ENCODE measurements at places on chromosomes 3 and 15.

GRCh38 chr15:65099336-65099735, 15.7 kb downstream of the UBAP1L start:
- no peak for DNase-seq

DNA sequence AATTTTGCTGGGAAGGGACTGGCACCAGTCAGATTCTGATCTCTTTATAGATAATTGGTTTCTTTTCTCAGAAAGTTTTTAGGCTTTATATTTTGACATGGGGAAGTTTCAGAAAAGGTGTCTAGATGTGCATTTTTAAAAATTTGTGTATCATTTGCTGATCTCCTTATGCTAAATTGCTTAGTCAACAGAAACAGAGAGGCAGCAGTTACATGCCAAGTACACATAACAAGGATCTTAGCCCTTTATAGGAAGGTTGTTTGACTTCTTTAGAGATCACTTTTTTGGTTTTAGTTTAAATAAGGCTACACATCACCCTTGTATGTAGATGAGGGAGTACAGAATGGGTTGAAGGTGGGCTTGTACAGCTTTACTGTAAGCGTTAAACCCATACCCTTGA, 53.5 kb downstream of the RAP2B start:
- no peak for DNase-seq

DNA sequence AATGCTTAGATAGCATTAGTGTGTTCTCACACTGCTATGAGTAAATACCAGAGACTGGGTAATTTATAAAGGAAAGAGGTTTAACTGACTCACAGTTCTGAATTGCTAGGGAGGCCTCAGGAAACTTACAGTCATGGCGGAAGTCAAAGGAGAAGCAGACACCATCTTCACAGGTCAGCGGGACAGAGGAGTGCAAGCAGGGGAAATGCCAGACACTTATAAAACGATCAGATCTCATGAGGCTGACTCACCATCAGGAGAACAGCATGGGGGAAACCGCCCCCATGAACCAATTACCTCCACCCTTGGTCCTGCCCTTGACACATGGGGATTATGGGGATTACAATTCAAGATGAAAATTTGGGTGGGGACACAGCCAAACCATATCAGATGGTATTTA, 381.5 kb upstream of the DPPA4 start:
- DNase-seq = no peak

GRCh38 chr15:87866961-87867360, 389.6 kb downstream of the NTRK3 start:
- no peak for DNase-seq

DNA sequence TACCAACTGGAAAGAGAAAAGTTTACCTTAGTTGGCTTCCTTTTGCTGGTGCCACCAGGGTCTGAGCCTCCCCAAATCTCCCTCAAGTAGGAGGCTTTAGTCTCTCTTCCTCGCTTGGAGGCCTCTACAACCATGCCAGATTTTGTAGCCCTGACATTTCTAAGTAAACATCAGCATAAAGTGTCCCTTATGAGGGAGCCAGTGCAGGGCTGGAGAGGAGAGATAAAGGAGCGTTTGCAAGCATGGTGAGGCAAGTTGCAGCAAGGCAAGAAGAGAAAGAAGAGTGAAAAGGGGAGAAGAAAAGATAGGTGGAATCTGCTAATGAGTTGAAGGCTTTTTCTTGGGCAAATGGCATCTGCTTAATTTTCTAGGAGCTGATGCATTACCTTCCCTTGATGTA, 82.7 kb upstream of the FNDC3B start:
- DNase-seq = no peak

- no peak for DNase-seq
Measured at GRCh38 chr15:89822951-89823711, 8.5 kb upstream of the ANPEP start.

All from NCI-H2029 (cell line).